ENCODE measurements at places on chromosomes 3 and 15.

- DNase-seq = no peak
Measured at GRCh38 chr3:5078151-5078550, 43.9 kb upstream of the ARL8B start.

DNA sequence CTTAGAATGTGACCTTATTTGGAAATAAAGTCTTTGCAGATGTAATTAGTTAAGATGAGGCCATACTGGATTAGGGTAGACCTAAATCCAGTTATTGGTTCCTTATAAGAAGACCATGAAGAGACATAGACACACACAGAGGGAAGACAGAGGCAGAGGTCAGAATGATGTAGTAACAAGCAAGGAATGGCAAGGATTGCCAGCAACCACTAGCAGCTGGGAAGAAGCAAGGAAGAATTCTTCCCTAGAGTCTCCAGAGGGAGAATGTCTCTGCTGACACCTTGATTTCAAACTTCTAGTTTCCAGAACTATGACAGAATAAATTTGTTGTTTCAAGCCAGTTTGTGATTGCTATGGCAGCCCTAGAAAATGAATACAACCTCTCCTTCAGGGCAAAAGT, 116.7 kb downstream of the WDR76 start:
- no peak for DNase-seq

GRCh38 chr3:107604057-107604822, 81.5 kb downstream of the BBX start:
- DNase-seq = no peak

DNA sequence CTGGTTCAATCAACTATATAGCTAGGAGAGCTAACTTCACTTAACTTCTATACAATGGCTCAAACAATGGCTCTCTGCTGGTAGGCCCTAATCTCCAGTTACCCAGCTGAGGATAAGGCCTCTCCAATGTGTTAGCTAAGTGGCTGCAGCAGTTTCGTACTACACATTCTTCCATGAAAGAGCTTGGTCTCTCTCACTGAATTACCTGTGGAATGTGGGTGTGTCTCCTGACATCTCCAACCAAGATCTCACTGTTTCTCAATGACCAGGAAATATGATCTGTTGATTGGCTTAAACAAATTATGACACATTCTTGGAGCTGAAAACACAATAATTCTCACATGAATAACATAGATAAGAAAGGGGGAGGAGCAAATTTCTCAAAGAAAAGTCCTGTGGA, 169.8 kb upstream of the ROBO1 start:
- DNase-seq = no peak

- DNase-seq = no peak
Measured at GRCh38 chr15:88701561-88702095, 62.8 kb downstream of the ISG20 start.
